NCI-H460 (cell line): ENCODE measurements at places on chromosomes 7 and 10. TPM values are rescaled to one million over a fixed set of nuclear protein-coding genes. Genes with fewer than 3 reads are reported as not detected.

GRCh38 chr7:26592011-26592410 lies 272.4 kb downstream of the SKAP2 start:
- DNase-seq: no peak

The RAB19 gene
- total RNA-seq: not detected in 2 replicates

The HSPA12A gene
- total RNA-seq: 10.0 and 10.6 TPM in 2 replicates

- DNase-seq: no peak
Observed at GRCh38 chr10:102677331-102678067, 33.2 kb downstream of the TRIM8 start.

- peak; percentile 33 for DNase-seq
Observed at GRCh38 chr7:152759949-152760853, 649 bp downstream of the ACTR3B start.

- no peak for DNase-seq
Observed at GRCh38 chr10:68075550-68076004, 494 bp upstream of the HERC4 start.

The CYP2C8 gene
- total RNA-seq: not detected in 2 replicates

GRCh38 chr7:82413237-82413636 lies 30.3 kb downstream of the CACNA2D1 start:
- no peak for DNase-seq

The CNNM1 gene
- 1.8 and 2.5 TPM in 2 replicates for total RNA-seq

The RADIL gene
- total RNA-seq: 11.5 and 13.1 TPM in 2 replicates

- DNase-seq: no peak
Observed at GRCh38 chr7:112060625-112061024, 145.6 kb downstream of the DOCK4 start.

The ADCYAP1R1 gene
- total RNA-seq: not detected in 2 replicates

DNA sequence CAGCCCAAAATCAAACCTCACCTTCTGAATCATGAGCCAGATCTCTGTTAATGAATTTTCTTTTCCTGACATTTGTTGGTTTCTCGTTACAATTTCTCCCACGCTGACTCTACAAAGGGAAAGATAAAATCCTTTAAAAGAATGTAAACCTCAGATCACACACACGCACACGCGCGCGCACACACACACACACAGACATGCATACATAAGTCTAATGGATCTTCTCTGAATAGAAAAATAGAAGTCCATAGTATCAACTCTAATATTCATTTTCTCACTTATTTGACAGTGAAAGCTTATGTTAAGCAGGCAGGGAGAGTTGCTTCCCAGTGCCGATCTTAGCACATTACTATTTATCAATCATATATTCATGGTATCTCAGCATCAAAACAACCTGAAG lies 1.4 kb downstream of the ETV1 start:
- DNase-seq: no peak

DNA sequence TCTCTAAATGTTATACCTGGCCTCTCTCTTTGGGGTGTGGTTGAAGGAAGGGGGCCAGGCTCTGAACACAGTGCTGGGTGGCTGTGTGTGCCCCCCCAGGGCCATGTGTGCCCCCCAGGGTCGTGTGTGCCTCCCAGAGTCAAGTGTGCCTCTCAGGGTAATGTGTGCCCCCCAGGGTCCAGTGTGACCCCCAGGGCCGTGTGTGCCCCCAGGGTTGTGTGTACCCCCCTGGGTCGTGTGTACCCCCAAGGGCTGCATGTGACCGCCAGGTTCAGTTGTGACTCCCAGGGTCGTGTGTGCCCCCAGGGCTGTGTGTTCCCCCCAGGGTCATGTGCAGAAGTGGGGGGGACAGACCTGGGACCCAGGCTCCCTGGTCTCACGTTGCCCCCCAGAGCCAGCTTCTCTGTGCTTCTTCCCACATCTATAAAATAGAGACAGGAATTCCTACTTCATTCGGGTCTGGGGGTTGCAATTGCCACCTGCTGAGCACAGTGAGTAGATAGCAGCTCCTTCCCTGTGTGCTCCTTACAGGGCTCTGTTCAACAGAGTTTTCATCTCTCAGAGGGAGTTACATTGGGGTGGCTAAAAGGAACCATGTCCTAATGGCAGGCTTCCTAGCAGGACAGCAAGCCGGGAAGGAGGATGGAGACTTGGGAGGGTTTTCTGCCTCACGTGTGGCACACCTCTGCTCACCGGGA lies 40.7 kb upstream of the AQP1 start:
- no peak for DNase-seq

The SPDYE8 gene
- total RNA-seq: 0.46 and 0.52 TPM in 2 replicates
